Suprapubic skin (tissue), 4 donors: ENCODE measurements at places on chromosomes 16 and 17.

GRCh38 chr16:62583414-62583813, 547.2 kb upstream of the CDH8 start:
- DNase-seq = no peak
- H3K27me3 ChIP-seq = no peaks in the 10 kb centered on the region
- H3K27ac ChIP-seq = no peak overlapping the region
- no peaks in the 10 kb centered on the region for H3K4me1 ChIP-seq
- H3K36me3 ChIP-seq = no peaks in the 10 kb centered on the region

GRCh38 chr17:75730065-75730464, 8.8 kb downstream of the ITGB4 start:
- H3K27me3 ChIP-seq = no peaks in the 10 kb centered on the region
- H3K4me3 ChIP-seq = no peak overlapping the region
- H3K4me1 ChIP-seq = no peaks in the 10 kb centered on the region
- peaks cover 85% of the 10 kb centered on the region for H3K36me3 ChIP-seq
- no peak for DNase-seq

DNA sequence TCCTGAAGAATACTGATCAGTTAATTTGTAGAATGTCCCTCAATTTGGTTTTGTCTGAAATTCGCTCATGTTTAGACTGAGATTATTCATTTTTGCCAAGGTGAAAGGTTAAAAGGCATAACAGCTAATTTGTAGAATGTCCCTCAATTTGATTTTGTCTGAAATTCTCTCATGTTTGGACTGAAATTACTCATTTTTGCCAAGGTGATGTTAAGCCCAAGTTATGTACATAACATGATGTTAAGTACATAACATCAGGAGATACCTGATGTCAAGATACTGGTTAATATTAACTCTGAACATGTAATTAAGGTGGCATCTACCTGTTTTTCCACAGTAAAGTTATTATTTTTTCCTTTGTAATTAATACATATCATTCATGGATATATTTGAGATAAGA, 243.4 kb upstream of the PMFBP1 start:
- no peaks in the 10 kb centered on the region for H3K27me3 ChIP-seq
- H3K4me1 ChIP-seq = no peaks in the 10 kb centered on the region
- H3K27ac ChIP-seq = no peak overlapping the region

GRCh38 chr17:58968426-58969061, 138.1 kb downstream of the TRIM37 start:
- no peak overlapping the region for H3K4me3 ChIP-seq
- no peaks in the 10 kb centered on the region for H3K4me1 ChIP-seq
- no peaks in the 10 kb centered on the region for H3K27me3 ChIP-seq
- no peak overlapping the region for H3K27ac ChIP-seq
- DNase-seq = no peak
- no peaks in the 10 kb centered on the region for H3K36me3 ChIP-seq

- peak; percentile 24 for DNase-seq
- H3K4me3 ChIP-seq = no peak overlapping the region
- H3K36me3 ChIP-seq = peaks cover 95% of the 10 kb centered on the region
- H3K4me1 ChIP-seq = peaks cover 1% of the 10 kb centered on the region
- no peaks in the 10 kb centered on the region for H3K27me3 ChIP-seq
- H3K27ac ChIP-seq = no peak overlapping the region
Observed at GRCh38 chr17:4180791-4181190, 37.8 kb downstream of the CYB5D2 start.

GRCh38 chr17:77423589-77424451, 283.1 kb downstream of the SEC14L1 start:
- no peak overlapping the region for H3K4me3 ChIP-seq
- H3K36me3 ChIP-seq = no peaks in the 10 kb centered on the region
- peaks cover 100% of the 10 kb centered on the region for H3K4me1 ChIP-seq
- no peaks in the 10 kb centered on the region for H3K27me3 ChIP-seq

GRCh38 chr17:44044071-44044470, 22.4 kb downstream of the LSM12 start:
- DNase-seq = no peak
- H3K4me1 ChIP-seq = peaks cover 33% of the 10 kb centered on the region
- peak overlapping the region; percentile 11 for H3K27ac ChIP-seq
- no peaks in the 10 kb centered on the region for H3K27me3 ChIP-seq

DNA sequence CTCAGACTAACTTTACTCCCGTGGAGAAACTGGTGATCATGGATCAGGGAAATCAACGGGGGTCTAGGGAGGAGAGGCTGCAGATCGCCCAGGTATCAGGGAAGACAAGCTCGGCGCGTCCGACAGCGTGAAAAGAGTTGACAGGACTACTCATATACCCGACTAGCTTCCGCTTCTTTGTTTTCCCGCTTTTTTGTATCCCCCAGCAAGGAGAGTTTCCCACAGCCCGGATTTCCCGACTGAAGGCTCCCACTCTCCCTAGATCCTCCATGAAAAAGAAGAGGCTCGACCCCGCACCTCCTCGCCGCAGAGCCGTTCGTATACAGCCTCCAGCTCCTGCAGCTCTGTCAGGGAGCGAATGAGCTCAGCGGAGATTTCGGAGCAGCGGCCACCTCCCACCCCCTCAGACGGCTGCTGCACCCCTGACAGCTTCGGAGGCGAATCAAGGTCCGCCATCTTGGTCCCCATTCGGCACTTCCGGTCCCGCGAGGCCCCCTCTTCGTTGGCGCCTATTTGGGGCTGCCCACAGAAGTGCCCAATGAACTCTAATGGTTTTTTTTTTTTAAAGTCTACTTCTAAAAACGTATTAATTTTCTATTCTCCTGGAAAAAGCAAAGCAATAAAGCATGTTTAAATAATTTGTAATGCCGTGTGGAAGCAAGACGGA, at the start of gene COG4:
Gene COG4, minus strand, starts transcription at position 479 of the 667 bp plus-strand sequence. Its CDS starts 11 bp downstream, at position 468.
- DNase-seq = peak; percentile 93
- peak within 1 kb of the TSS; percentile 95 for H3K27ac ChIP-seq
- peak within 1 kb of the TSS; percentile 95 for H3K4me3 ChIP-seq
- H3K36me3 ChIP-seq = peaks cover 22% of the 10 kb centered on the region
- peaks cover 47% of the 10 kb centered on the region for H3K4me1 ChIP-seq

GRCh38 chr16:57815987-57816745, 13.9 kb upstream of the KIFC3 start:
- H3K27ac ChIP-seq = peak overlapping the region; percentile 84
- H3K27me3 ChIP-seq = no peaks in the 10 kb centered on the region
- H3K4me1 ChIP-seq = peaks cover 54% of the 10 kb centered on the region
- DNase-seq = peak; percentile 95
- no peak overlapping the region for H3K4me3 ChIP-seq

DNA sequence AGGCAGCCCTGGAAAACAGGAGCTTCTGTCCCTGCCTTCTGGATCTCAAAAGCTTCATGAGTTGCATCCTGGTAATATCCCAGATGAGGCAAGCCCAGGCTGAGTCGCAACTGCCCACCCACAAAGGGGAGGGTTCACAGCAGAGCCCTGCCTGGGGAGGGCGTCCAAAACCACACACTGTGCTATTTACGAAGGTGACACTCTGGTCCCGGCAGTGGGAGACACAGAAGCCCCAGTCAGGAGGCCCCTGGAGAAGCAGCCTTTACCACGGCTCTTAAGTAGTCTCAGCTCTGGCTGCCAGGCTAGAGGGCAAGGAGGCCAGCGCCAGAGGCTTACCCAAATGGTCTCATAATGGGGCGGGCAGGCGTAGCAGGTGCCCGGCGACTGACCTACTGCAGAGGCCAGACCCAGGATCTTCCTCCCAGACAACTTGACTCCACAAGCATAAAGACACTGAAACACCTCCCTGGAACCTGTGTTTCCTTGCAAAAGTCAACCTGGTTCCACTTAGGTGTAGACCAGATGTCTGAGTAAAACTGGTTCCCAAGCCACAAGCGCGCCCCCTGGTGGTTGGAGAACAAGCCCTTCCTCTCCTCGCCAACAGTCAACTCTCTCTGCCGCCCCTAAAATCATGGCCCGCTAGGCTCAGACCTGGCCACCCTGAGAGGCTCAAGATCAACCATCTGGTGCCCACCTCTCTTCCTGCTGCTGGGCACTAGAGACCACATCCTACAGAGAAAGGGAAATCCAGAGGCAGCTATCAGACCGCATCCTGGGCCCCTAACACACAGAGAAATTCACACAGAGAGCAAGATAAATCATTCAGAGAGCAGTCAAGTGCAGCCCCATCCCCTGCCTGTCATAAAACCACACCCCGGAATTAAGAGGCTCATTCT, 5.2 kb downstream of the AXIN2 start:
- peak overlapping the region; percentile 25 for H3K27ac ChIP-seq
- no peaks in the 10 kb centered on the region for H3K36me3 ChIP-seq
- H3K27me3 ChIP-seq = no peaks in the 10 kb centered on the region
- H3K4me3 ChIP-seq = no peak overlapping the region
- H3K4me1 ChIP-seq = peaks cover 42% of the 10 kb centered on the region

DNA sequence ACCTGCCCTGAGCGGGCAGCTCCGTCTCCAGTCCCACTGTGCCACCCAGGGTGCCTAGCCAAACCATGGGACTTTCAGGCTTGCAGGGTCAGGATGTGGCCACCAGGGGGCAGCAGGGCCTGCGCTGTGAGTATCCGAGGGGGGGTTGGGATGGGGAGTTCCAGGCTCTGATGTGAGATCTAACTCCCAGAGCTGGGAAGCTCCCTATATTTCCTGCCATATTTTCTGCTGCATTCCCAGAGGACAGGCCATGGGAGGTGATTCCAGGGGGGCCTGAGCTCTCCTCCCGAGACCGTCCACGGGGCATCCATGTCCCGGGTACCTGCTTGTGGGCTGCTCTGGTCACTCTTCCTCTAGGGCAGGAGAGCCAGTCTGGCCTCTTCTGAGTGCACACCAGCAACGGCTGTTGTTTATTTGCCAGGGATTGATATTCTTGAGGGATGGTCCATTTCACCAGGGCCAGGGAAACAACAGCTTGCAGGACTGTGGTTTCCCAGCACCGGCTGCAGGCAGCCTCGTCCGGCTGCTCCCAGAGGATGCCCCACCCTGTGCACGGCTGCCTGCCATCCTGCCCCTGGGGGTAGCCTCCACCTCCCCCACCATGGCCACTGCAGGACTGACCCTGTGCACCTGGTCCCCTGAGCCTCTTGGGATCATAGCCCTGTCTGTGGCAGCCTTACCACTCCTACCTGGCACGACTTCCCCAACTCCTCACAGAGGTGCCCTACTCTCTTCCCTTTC, 1.2 kb downstream of the GPR142 start:
- H3K4me1 ChIP-seq = peaks cover 5% of the 10 kb centered on the region

DNA sequence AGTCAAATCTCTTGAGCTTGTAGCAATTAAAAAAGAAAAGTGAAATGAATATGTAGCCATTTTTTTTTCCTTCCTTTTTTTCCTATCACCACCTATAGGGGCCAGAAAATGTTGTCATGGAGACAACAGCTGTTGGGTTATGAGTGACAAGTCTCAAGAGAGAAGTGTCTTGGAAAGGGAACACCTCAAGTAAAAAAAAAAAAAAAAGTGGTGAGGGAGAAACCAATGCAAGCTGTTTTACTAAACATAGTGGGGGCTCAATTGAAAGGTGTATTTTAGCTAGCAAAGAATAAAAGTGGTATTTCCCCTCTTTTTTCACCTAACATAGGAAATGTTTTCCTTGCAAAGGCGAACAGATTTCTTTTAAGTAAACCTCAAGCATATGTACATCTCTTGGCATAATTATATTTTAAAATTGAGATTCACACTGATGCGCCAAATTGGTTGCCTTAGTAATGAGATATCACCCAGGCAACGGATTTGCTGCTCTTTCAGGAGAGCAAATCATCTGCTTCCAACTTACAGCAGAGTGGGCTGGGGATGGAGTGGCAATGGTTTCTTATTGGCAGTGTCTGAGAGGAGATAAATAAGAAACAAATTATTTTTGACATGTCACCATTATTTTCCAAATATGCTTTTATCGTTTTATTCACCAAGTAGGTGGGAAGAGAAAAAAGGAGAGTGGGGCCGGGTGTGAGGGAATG, 183.6 kb downstream of the MYO1D start:
- H3K27me3 ChIP-seq = no peaks in the 10 kb centered on the region
- no peaks in the 10 kb centered on the region for H3K36me3 ChIP-seq
- no peak for DNase-seq
- no peaks in the 10 kb centered on the region for H3K4me1 ChIP-seq

- no peak for DNase-seq
- no peak overlapping the region for H3K27ac ChIP-seq
- no peaks in the 10 kb centered on the region for H3K27me3 ChIP-seq
- no peak overlapping the region for H3K4me3 ChIP-seq
Observed at GRCh38 chr17:30273373-30273772, 18.4 kb downstream of the BLMH start.

DNA sequence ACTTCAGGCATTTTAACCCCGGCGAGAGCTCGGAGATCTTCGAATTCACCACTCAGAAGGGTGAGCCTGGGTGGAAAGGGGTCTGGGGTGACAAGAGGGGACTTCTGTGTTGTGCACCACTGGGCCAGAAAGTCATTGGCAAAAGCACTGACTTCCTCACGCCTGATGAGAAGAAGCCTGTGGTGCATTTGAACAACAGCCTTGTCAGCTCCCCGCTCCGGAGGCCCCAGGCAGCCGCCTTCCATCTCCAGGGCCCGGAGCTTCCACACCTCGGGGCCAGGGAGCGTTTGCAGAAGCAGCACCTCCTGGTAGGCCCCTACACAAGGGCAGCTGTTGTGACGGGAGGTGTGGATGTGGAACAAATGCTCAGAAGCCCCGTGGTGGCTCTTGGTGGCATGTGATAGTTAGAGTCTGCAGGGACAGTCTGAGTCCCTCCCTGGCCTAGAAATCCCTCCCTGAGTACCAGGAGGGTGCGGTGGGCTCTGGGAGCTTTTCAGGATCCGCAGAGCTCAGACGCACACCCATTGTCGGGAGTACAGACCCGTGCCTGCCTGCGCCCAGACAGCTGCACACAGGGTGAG, 9.7 kb downstream of the CACNG1 start:
- no peaks in the 10 kb centered on the region for H3K27me3 ChIP-seq
- H3K36me3 ChIP-seq = no peaks in the 10 kb centered on the region
- no peaks in the 10 kb centered on the region for H3K4me1 ChIP-seq
- H3K4me3 ChIP-seq = no peak overlapping the region
- no peak overlapping the region for H3K27ac ChIP-seq

GRCh38 chr17:48241131-48241591, 133.6 kb downstream of the SNX11 start:
- H3K4me3 ChIP-seq = no peak overlapping the region
- no peak overlapping the region for H3K27ac ChIP-seq
- H3K4me1 ChIP-seq = peaks cover 20% of the 10 kb centered on the region
- DNase-seq = no peak
- H3K27me3 ChIP-seq = peaks cover 6% of the 10 kb centered on the region
